ENCODE measurements at places on chromosomes 7 and 10.

DNA sequence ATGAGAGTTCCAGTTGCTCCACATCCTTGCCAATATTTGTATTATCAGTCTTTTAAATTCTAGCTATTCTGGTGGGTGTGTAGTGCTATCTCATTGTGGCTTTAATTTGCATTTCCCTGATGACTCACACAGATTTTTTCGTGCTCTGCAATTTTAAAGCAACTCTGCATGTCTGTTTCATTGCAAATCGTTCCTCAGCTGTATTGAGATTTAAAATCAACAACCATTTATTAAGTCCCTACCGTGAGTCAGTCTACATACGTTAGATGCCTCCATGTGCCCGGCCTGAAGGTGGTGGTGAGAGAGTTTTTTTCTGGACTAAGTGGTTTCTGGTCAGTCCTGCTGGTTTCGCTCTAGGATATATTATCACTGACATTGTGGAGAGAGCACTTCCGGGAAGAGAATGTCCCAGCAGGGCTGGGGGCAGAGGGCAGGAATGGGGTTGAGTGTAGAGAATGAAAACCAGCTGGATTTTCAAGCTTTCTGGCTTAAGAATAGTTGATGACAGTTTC lies 8.4 kb upstream of the HYCC1 start:
- no peak for DNase-seq

DNA sequence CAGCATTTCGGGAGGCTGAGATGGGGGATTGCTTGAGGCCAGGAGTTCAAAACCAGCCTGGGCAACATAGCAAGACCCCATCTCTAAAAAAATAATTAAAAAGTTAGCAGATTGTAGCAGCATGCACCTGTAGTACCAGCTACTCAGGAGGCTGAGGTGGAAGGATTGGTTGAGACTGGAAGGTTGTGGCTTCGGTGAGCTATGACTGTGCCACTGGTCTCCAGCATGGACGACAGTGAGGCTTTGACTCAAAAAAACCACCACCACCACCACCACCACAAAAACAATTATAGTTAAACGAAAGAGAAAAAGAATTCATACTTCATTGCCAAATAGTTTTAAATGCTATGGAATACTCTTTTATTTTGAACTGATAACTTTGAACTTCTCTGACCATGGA lies 63.4 kb downstream of the VTI1A start:
- no peak for DNase-seq

DNA sequence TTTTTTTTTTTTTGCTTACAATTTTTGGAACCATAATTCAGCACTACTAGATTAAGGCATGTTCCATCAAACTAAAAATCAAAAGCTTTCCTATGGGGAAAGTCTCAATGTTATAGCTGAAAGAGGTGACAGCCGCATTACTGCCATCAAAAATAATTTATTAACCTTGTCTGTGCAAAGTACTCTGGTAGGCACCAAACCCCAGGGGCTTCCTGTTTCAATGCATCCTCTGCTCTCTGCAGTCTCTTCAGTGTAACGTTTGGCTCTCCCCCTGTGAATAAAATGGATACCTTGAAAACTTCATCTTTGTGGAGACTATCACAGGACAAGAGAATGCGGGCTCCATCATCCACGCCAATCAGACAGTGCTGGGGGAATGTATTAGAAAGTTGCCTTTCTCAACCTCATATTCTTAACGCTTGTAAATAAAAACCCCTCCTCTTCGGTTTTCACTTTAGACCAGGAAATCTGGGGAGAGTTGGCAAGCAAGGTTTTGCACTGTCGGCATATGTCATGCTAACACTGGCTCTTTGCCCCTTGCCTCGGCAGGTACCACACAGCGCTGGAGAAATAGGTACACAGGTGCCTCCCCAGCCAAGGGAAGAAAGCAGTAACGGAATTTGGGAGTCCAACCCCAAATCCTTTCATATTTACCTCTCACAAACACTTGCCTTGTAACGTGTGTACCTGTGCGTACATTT lies 1.6 kb upstream of the NRG3 start:
- DNase-seq, result no peak

DNA sequence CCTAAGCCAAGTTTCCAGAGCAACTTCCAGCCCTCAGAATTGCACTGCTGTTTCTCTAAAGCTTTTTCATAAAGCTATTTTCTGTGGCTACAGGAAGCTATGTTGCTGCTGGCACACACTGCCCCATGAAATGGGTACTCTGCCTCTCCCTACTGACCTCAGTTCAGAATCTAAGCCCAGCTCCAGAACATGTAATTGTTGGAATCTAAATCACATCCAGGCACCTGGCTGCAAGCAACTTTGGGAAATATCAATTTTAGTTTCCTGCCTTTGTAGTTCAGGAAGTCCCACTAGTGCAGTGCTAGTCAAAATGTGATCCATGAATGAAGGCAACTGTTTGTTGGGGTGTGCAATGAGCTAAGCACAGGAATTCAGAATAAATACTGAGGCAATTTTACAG lies 226.2 kb downstream of the THSD7A start:
- DNase-seq, result no peak

- DNase-seq, result peak; percentile 12
These were observed 361.7 kb upstream of the ETV1 start for GRCh38 chr7:14351167-14351566.

- no peak for DNase-seq
These were observed 307.3 kb downstream of the THSD7A start for GRCh38 chr7:11524476-11525397.
